NCI-H1417 (cell line): ENCODE measurements at places on chromosomes 3 and 15.

DNA sequence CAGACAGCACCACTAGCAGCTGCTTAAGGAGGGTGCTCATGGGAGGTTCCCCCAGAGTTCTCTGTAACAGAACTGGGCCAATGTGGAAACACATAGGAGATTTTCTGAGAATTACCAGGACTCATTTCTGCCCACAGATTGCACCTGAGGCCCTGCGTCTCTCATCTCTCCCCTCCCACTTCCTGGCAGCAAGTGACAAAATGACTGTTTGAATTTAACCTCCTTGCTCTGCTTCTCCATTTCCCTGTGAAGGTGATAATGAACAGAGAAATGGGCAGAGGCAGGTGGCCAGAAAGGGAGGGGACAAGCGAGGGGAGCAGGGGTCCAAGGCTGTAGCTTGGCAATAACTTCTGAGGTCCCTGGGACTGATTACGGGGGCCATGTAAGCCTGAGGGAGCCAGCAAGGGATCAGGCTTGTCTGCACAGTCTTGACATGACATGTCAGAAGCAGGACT, 8.0 kb downstream of the EPHB1 start:
- no peak for DNase-seq

GRCh38 chr3:177110895-177111294, 86.4 kb downstream of the TBL1XR1 start:
- no peak for DNase-seq

- no peak for DNase-seq
These were observed 30.3 kb downstream of the CLRN1 start for GRCh38 chr3:150942221-150942620.

- DNase-seq: peak; percentile 80
These were observed 16.8 kb upstream of the FMN1 start for GRCh38 chr15:33211176-33211808.

DNA sequence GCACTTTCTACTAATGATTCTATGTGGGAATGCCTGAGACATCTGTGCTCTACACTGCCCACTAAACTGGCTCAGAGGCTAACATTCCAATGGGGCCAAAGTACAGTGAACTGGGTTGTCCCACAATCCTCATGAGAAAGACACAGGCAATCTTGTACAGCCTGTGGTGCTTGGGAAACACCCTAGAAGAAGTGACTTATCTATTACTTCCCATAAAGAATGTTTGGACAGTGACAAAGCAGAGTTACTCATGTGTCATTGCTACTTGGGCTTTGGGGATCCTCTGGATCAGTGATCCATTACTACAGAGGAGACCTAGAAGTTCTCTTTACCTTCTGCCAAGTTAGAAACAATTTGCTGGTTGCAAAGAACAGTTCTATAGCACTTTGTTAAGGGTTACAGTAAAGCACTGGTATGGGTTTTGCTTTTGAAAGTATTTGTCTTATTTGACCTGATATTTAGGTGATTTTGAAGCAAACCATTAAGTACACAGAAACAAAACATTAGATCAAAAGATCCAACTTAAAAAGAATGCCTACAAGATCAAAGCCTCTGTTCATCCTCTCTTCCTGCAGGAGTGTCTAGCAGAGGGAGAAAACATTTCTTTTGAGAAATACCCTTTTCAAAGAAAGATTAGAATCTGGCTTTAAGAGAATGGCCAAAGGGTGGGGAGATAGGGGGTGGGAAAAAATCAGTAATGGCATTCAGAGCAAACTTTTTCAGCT, 75.8 kb downstream of the CTNNB1 start:
- DNase-seq: no peak

- peak; percentile 23 for DNase-seq
These were observed 27.9 kb upstream of the STRIT1 start for GRCh38 chr3:155321418-155321817.

GRCh38 chr3:195186041-195186709, 84.8 kb downstream of the XXYLT1 start:
- no peak for DNase-seq

DNA sequence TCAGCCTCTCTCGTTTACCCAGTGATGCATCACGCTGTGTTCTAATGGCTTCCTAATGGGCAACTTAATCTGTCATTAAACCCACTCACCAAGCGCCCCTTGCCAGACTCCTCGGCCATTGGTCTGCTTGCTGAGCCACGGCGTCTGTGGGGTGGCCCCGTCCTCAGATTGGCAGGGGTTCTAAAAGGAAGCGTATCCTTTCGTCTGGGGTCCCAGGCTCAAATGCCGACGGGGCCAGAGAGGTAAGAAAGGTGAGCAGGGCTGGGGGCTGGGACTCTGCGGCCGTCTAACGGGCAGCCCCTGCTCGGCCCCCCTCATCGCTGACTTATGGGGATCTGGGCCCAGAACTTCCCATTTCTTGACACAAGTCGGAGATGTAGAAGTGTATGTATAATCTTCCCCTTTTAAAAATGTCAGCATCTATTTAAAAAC, 315.1 kb upstream of the PROK2 start:
- peak; percentile 62 for DNase-seq

- no peak for DNase-seq
These were observed 863 bp downstream of the PSMA4 start for GRCh38 chr15:78540871-78541743.

GRCh38 chr3:172213200-172213599, 173.8 kb downstream of the FNDC3B start:
- no peak for DNase-seq

DNA sequence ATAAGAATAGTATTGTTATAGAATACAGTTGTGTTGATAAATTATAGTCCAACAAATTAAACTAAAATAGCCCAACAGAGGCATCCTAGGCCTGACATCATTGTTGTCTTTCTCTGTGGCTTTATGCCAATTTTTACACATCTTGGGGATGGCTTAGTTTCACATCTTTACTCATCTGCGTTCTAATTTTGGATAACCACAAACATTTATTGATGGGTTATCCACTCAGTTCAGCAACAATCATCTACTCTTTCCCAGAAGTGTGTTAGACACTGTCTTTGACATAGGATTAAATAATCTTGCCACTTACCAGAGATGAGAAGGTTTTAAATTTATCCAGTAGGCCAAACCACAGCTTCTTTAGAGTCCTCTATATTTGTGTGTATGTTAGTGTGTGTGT, 120.8 kb upstream of the PHLDB2 start:
- no peak for DNase-seq

GRCh38 chr3:25945836-25946235, 155.9 kb downstream of the OXSM start:
- DNase-seq: no peak

DNA sequence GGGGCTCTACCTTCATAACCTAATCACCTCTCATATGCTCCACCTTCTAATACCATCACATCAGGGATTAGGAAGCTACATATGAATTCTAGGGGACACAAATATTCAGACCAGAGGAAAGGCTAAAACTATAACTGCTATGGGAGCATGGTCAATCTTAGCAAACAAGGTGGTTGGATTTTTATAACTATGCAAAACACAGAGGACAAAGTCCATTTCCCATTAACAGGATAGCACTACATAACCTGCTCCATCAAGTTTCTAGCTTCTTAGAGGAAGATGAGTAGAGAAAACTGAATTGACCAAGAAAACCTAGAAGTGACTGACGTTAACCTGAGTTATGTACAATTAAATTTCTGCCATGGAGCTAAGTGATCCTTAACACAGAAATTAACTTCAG, 398.6 kb downstream of the TBL1XR1 start:
- DNase-seq: no peak

DNA sequence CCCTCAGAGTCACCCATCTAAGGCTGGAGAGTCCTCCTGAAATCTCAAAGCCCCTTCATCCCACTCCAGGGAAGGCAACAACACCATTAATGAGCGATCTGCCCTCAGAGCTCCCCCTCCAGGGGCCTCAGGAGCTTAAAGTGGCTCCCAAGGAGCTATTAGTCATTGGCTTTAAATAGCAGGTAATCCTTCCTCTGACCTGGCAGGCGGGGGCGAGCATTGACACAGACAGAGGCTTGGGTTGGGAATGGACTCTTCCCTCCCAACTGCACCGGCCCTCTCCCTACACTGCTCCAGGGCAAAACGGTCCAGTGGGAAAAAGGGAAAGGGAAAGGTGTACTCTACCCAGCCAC, 1.4 kb downstream of the MFGE8 start:
- no peak for DNase-seq

DNA sequence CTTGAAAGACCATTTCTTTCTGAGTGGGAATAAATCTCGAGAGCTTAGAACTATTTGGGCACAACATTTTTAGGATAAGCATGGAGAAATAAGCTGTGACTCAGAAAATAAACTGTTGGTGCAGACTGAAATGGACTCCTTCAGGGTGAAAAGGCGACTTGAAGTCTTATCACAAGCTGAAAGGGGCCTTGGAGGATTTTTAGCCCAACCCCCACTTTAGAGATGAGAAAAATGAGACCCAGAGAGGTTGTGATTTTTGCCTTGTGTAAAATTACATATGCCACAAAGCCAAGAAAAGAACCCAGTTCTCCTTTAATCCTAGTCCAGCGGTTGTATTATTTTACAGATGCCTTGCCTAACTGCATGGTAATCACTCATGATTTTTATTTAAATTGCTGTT, 1.5 kb downstream of the ATP1B3 start:
- DNase-seq: peak; percentile 51

- DNase-seq: no peak
These were observed 35.3 kb downstream of the MUC20 start for GRCh38 chr3:195755791-195756676.

DNA sequence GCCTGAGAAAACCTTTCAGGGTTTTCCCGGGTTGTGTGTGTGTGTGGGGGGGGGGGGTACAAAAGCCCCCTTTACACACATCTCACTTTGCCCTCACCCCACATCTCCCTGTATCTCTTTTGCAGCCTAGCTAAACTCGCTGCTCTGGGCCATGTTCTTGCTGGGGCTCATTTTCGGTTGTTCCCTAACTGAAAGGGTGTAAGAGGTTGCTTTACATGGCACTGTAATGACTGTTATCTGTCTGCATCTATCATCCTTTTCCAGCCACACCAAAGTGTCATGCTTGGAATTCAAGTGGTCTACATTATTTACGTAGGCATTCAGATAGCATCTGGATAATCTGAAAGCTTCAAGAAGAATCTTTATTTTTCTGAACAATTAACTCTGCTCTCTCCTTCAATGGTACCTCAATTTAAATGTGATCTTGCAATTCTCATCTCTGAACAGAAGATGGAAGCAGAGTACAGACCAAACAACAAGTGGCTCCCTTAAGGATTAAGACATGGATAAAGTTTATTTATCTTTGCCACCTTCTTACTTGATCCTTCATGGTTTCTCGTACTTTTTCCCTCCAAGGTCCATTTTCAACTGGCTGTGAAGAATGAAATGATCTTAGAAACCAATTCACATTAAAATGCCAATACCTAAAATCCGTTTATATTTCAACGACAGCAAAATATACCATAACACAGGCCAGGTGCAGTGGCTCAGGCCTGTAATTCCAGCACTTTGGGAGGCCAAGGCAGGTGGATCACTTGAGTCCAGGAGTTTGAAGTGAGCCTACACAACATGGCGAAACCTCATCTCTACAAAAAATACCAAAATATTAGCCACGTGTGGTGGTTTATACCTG, 34.9 kb downstream of the DCLK3 start:
- peak; percentile 24 for DNase-seq

GRCh38 chr3:143421556-143421955, 302.0 kb downstream of the CHST2 start:
- no peak for DNase-seq

- DNase-seq: peak; percentile 62
These were observed 229.5 kb downstream of the SOX2 start for GRCh38 chr3:181941250-181941649.

- DNase-seq: peak; percentile 87
These were observed 10.9 kb upstream of the DLL4 start for GRCh38 chr15:40918146-40918798.

DNA sequence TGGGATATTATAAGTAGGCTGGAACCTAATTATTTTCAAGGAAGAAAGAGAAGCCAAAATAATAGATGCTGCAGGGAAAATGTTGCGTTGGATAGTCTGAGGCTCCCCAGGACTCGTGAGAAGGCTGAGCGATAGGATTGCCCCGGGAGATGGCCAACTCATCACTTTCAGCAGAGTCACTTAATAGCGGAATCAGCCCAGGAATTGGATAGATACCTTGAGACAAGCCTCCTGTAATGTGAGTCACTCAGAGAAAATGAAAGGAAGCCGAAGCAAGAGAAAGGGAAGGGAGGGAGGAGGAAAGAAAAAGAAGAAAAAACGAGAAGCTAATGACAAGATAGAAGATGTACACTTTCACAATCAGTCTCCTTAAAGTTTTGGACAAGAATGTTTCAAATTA, 94.3 kb downstream of the SQOR start:
- DNase-seq: no peak

- no peak for DNase-seq
These were observed 144.6 kb upstream of the IL12A start for GRCh38 chr3:159843840-159844730.

GRCh38 chr3:113743006-113743630, 2.9 kb downstream of the NAA50 start:
- DNase-seq: no peak

GRCh38 chr3:3145831-3146230, 19.1 kb downstream of the TRNT1 start:
- DNase-seq: no peak

- DNase-seq: no peak
These were observed 55.0 kb downstream of the TMEM44 start for GRCh38 chr3:194577986-194578905.

GRCh38 chr15:87038404-87038803, 958.7 kb downstream of the AGBL1 start:
- DNase-seq: no peak
